ENCODE measurements at places on chromosomes 7 and 10.

DNA sequence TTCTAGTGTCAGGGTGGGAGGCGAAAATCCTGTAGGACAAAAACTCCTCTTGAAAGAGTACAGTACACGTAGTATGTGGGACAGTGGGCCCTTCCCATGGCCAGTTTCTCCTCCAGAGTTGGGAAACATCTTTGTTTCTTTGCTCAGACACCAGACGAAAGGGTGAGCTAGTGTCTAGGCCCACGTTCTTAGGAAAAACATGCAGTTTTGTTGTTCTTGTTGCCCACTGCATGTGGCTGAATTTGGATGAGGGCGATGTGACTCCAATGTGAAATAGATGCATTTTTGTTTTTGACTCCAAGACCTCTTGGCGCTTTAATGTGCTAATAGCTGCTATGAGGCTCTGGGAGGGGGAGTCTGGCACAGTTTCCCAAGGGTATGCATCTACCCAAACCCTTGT is 100.8 kb downstream of the ATXN7L1 start:
- DNase-seq: no peak

GRCh38 chr7:18860221-18860620 is 257.2 kb downstream of the TWIST1 start:
- no peak for DNase-seq

- no peak for DNase-seq
Observed at GRCh38 chr7:30923009-30923773, 11.5 kb downstream of the AQP1 start.

- no peak for DNase-seq
Observed at GRCh38 chr10:112507046-112507445, 60.0 kb downstream of the VTI1A start.

GRCh38 chr7:130841416-130841815 is 107.4 kb upstream of the KLF14 start:
- no peak for DNase-seq

- DNase-seq: no peak
Observed at GRCh38 chr7:88095-88926, 104.1 kb upstream of the FAM20C start.

- DNase-seq: no peak
Observed at GRCh38 chr10:103534621-103535498, 41.4 kb downstream of the NEURL1 start.

- DNase-seq: no peak
Observed at GRCh38 chr7:94352887-94353286, 41.8 kb upstream of the COL1A2 start.

- no peak for DNase-seq
Observed at GRCh38 chr10:74113546-74113945, 37.1 kb downstream of the AP3M1 start.

- DNase-seq: no peak
Observed at GRCh38 chr10:13892871-13893270, 306.1 kb downstream of the PRPF18 start.

- DNase-seq: no peak
Observed at GRCh38 chr10:57202356-57202755, 841.3 kb upstream of the ZWINT start.

DNA sequence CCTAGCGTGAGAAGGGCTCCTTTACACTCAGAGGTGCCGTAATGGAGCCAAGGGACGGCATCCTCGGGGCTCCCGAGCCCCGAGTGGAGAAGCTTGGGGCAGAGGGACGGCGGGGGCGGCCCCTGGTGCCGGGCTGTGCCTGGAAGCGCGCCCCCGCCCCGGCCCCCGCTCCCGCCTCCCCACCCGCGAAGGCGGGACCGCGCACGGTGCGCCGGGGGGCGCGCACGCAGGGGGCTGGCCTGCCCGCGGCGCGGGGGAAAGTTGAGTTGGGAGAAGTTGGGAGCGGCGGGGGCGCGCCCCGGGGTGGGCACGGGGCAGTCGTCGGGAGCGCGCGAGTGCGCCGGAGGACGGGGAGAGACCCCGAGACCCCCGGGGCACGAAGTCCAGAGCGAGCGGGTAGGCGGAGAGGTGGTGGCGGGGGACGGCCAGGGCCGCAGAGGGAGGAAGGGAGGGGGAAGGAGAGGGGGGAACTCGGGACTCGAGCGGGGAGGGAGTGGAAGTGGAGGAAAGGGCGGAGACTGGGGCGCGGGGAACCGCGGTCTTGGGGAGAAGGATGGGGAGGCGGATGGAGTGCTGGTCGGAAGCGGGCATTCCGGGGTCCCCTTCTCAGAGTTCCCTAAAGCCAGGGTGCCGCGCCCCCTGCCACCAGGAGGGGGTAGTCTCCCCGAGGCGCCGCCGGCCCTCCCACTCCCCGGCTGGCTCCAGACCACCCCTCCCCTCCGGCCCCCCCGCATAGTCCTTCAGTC is at the start of gene SLC4A2:
Gene SLC4A2 (plus strand): TSS at position 223 of the 746 bp plus-strand sequence. CDS start 2,399 bp downstream, outside the sequence.
- no peak for DNase-seq

DNA sequence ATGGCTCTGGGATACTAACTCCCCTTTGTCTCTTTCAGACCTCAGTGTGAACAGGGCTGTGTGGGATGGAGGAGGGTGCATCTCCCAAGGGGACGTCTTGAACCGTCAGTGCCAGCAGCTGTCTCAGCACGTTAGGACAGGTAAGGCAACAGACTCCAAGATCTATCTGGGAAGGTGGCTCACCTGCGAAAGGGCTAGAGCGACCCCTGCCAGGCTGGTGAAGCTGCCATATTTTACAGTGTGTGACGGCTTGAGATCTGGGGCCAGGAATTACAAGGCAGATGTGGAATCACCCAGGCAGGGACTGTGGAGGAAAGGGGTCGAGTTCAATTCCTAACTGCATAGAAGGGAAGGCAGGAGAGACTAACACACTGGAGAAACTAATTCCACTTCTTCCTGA is 11.2 kb downstream of the MUC17 start:
- no peak for DNase-seq

DNA sequence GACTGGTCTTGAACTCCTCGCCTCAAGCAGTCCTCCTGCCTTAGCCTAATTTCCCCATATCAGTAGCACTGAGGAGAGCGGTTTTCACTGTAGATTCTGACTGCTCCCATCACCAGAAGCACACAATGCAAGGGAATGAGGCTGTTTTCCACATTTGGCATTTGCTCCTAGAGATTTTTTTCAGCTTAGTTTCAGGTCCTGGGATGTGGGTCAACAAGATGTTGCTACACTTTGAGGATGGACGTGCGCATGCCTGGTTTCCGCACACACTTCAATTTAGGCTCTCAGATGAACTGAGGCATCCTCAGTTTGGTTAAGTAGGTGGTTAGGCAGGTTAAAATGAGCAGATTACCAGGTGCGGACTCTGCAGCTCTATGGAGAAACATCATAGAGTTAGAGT is 287.1 kb upstream of the LYZL1 start:
- no peak for DNase-seq

GRCh38 chr7:92916770-92917224 is 80.4 kb upstream of the CDK6 start:
- DNase-seq: peak; percentile 39

DNA sequence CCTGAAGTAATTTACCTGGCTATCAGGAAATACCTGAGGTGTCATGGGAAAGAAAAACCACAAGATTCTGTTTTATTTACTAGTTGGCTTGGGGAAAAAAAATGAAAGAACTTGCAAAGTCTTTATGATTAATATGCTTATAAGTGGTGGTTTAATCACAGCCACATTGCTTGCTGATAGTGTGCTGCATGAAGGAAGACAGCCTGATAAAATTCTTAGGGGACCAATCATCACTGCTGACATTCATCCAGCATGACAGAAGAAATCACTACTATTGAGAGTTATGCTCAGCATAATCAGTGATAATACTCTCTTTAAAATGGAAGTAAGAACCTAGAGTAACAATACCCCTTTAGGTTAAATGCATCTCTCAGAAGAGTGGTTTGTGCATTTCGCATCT is 150.2 kb upstream of the LRRN3 start:
- no peak for DNase-seq

GRCh38 chr10:86813101-86813500 is 56.7 kb downstream of the BMPR1A start:
- DNase-seq: no peak

- DNase-seq: no peak
Observed at GRCh38 chr7:159122276-159122675, 22.4 kb downstream of the VIPR2 start.

GRCh38 chr10:132354356-132355094 is 22.5 kb downstream of the LRRC27 start:
- no peak for DNase-seq

GRCh38 chr10:123886292-123886691 is 5.3 kb downstream of the CPXM2 start:
- no peak for DNase-seq

DNA sequence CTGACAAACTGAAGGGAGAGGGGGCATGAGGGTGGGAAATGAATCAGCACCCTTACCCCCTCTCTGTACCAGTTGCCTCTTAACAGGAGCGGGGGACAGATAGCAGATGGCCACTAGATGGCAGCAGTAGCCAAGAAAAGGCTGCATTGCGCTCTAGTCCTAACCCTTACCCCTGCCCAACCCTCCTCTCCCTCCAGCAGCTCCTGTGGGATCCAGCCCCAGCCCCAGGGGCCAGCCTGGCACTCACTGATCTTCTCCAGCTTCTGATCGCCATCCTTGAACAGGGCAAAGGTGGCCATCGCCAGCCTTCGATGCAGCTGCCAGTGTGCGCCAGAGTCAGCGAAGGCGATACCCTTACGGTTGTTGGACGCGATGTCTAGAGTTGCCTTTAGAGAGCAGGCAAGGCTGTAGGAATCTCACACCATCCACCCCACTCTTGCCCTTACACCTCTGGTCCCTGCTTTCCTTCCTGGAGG is 2.2 kb downstream of the CYP17A1 start:
- no peak for DNase-seq

- no peak for DNase-seq
Observed at GRCh38 chr10:84198206-84198915, 4.0 kb downstream of the CDHR1 start.

- no peak for DNase-seq
Observed at GRCh38 chr7:25788961-25789620, 362.9 kb upstream of the NFE2L3 start.

GRCh38 chr7:75931680-75932079 is 16.7 kb downstream of the POR start:
- DNase-seq: no peak

DNA sequence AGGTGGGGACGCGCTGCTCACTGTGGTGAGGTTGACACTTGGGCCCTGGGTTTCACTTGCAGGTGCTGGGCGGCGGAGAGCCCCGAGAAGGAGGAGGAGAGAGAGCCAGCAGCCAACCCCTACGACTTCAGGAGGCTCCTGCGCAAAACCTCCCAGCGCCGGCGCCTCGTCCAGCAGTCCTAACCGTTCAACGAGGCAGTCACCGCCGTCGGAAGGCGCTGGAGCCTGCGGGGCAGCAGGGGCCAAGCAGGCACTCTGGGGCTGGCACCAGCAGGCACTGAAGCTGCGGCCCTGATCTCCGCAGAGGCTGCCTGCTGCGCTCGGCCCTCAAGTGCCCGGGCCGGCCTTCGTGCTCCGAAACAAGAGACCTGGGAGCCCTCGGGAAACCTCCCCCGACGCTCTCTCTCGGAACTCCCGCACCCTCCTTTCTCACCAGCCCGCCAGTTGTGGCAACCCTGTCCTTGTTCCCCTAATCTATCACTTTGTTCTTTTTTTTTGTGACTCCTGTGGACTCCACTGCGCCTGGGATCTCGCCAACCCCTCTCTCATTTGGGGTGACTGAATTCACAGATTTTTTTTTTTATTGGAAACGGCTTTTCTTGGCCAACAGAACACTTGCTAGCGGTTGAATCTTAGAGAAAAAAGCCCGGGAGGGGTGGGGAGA is 4.7 kb upstream of the GAD2 start:
- no peak for DNase-seq

DNA sequence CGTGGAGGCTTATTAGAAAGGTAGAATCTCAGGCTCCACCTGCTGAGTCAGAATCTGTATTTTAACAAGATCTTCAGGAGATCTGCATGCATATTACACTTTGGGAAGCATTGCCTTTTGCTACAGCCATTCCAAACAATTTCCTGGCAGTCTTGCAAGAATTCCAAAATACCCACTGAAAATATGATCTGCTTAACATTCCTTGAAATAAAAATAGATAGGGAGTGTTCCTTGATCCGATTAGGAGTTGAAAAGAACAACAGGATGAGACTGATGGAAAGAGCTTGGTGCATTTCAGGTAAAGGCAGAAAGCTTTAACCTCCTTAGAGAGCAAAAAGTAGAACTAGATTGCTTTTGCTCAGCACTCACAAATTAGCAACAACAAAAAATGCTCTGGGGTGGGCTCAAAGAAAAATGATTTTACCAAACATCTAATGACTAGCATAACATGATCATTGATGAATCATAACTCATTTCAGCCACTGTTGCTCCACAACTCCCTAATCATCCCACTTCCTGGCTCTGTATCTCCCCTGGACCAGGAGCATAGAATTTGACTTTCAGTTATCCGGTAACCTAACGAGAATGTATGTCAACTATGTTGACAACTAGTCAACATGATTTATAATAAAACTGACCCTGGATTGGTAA is 115.2 kb downstream of the RNLS start:
- no peak for DNase-seq

DNA sequence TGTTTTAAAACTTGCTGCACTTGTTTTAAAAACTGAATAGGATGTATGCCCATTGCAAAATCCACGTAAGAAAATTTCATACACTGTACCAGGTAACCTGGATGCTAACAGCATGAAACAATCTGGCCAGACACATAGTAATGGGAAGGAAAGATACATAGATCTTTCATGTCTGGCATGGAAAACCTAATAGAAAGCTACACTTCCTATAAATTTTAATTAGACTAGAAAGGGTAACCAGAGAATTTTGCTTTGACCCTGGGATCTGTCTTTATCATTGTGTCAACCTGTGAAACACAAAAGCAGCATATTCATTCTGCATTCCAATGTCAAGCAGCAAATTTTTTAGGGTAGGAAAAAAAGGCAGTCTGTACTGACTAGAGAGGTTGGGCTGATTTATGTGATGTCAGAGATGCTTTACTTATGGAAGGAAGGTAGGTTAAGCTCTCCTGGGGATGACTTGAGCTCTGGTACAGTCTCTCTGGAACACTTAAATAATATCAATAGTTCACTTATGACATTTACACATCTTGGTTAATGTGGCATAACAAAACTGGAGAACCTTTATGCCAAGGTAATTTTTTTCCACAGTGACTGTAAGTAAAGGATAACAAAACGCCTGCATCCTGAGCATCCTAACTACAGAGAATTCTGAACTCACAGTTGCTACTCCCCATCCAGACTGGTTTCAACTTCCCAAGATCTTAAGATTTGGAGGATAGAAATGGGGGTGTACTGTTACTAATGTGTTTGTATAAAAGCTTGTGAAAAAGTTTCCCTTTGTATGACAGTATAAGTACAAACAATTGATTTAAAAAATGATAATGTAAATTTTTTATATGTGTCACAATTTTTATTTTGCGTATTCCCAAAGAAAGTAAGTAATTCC is 44.7 kb downstream of the DOCK4 start:
- no peak for DNase-seq

DNA sequence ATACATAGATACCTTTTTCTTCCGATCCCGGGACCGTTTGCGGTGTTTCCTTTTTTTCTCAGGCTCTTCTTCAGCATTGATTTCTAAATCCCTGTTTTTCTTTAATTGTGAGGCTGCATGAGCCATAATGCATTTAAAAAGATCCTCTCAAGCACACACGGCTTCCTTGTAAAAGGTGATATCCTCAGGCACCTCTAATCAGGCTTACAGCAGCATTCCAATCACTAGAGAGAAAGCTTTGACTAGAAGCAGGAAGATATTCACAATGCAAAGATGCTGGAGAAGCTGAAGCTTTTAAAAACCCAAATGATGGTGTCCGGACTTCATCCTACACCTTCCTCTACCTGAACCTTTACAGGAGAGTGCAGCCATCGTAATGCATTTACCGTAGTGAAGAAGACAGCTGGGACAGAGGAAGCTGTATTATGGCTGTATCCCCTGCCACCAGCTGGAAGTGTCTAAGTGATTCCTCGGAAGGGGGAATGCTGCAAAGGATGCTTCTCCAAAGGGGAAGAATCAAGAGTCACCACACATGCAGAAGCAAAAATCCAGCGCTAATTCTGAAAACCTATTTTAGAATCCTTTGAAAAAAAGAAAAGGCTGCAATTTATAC is at the start of gene ANK3:
Gene ANK3 (minus strand): TSS at position 463 of the 613 bp plus-strand sequence. CDS start 337 bp downstream, at position 126.
- DNase-seq: no peak
